Placental epithelial cell (primary cell): ENCODE measurements at places on chromosomes 5 and 9. TPM values are rescaled to one million over a fixed set of nuclear protein-coding genes. Genes with fewer than 3 reads are reported as not detected.

CD14 gene
- total RNA-seq: 0.33 TPM in 1 of 2 replicates, not detected in the other

LYSMD3 gene
- 13.3 and 22.8 TPM in 2 replicates for total RNA-seq

TEX48 gene
- total RNA-seq: not detected in 2 replicates

SURF4 gene
- total RNA-seq: 255 and 467 TPM in 2 replicates

BNC2 gene
- 22.7 and 32.6 TPM in 2 replicates for total RNA-seq

SOX30 gene
- not detected in 2 replicates for total RNA-seq

PTGS1 gene
- total RNA-seq: under 0.01 and 0.33 TPM in 2 replicates

SYK gene
- total RNA-seq: under 0.01 and 0.33 TPM in 2 replicates

FOXD4L4 gene
- total RNA-seq: 0.39 and 0.43 TPM in 2 replicates

GLIPR2 gene
- 36.3 and 83.6 TPM in 2 replicates for total RNA-seq

DMRT3 gene
- not detected in 2 replicates for total RNA-seq

SLC6A19 gene
- total RNA-seq: not detected in 2 replicates

PLAA gene
- total RNA-seq: 26.7 and 37.6 TPM in 2 replicates

OBP2B gene
- total RNA-seq: not detected in 2 replicates

PCDHB14 gene
- 0.22 and 1.2 TPM in 2 replicates for total RNA-seq

TTC16 gene
- not detected in 2 replicates for total RNA-seq

FBP1 gene
- total RNA-seq: not detected in 2 replicates

CTSV gene
- total RNA-seq: 10.2 and 15.0 TPM in 2 replicates

JAK2 gene
- total RNA-seq: 16.8 and 53.4 TPM in 2 replicates

ECSCR gene
- not detected in 2 replicates for total RNA-seq

PLEKHG4B gene
- total RNA-seq: 31.4 and 37.6 TPM in 2 replicates

FGF10 gene
- not detected in 2 replicates for total RNA-seq

DAPK1 gene
- total RNA-seq: 428 and 508 TPM in 2 replicates

TJP2 gene
- 160 and 221 TPM in 2 replicates for total RNA-seq

ALDH7A1 gene
- total RNA-seq: 29.5 and 49.5 TPM in 2 replicates

WNT8A gene
- not detected in 2 replicates for total RNA-seq

PHYHD1 gene
- total RNA-seq: 6.2 and 33.4 TPM in 2 replicates

ZBED3 gene
- under 0.01 and 0.22 TPM in 2 replicates for total RNA-seq

KCTD16 gene
- 0.65 and 0.79 TPM in 2 replicates for total RNA-seq

NOXA1 gene
- 0.39 and 0.43 TPM in 2 replicates for total RNA-seq

CNTFR gene
- total RNA-seq: not detected in 2 replicates

PAEP gene
- not detected in 2 replicates for total RNA-seq

PLAC8L1 gene
- not detected in 2 replicates for total RNA-seq

EGFLAM gene
- total RNA-seq: 1.4 and 1.6 TPM in 2 replicates

DDX41 gene
- total RNA-seq: 62.4 and 88.9 TPM in 2 replicates

BARX1 gene
- 0.39 TPM in 1 of 2 replicates, not detected in the other for total RNA-seq

IL33 gene
- 0.43 TPM in 1 of 2 replicates, not detected in the other for total RNA-seq

FGF1 gene
- total RNA-seq: 0.54 TPM in 1 of 2 replicates, not detected in the other

JAKMIP2 gene
- not detected in 2 replicates for total RNA-seq

LHX3 gene
- total RNA-seq: not detected in 2 replicates

SCGB3A2 gene
- 1.2 TPM in 1 of 2 replicates, not detected in the other for total RNA-seq

C5orf58 gene
- not detected in 2 replicates for total RNA-seq

CPEB4 gene
- total RNA-seq: 39.3 and 57.6 TPM in 2 replicates

FAM78A gene
- under 0.01 TPM in 1 of 2 replicates, not detected in the other for total RNA-seq

SLC25A48 gene
- not detected in 2 replicates for total RNA-seq

ZFP2 gene
- 0.76 and 1.6 TPM in 2 replicates for total RNA-seq
